CD8-positive, alpha-beta T cell (primary cell): ENCODE measurements at places on chromosomes 4 and X.

- DNase-seq = no peak
These were observed 54.4 kb upstream of the CLNK start for GRCh38 chr4:10738826-10739489.

DNA sequence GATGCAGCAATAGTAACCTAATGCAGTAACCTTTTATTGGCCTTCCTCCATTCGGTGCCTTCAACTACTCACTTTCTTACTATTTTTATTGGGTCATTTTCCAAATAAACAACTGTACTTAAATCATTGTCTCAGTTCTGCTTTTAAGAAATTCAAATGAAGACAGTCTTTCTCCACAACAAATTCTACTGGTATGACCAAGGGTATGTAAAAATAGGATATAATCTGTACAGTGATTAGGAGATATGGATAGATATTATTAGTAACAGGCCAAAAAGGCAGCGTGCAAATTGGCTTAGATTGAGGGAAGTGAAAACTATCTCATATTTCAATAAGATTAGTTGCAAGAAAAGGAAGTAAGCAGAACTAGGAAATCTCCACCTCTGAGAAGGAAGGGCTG, 177.4 kb upstream of the PPP1R2C start:
- no peak for DNase-seq

GRCh38 chr4:1305781-1306455, 16.2 kb downstream of the MAEA start:
- DNase-seq = peak; percentile 32

DNA sequence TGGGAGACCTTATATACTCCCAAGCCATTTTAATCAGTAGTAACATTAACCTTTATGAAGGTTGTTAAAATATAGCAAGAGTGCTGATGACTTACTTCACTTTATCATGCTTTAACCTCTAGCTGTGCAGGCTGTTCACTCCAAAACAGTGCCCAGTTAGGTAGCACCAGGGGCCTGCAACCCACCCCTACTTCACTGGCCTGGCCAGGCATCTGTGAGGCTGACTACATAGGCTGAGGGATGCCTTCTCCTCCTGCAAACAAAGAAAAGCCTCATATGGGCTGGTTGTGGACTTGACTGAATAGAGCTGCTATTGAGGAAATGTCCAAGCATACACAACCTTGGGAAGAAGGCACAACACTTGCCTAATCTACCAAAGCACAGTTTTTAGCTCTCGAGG, 172.8 kb downstream of the SHROOM3 start:
- no peak for DNase-seq

DNA sequence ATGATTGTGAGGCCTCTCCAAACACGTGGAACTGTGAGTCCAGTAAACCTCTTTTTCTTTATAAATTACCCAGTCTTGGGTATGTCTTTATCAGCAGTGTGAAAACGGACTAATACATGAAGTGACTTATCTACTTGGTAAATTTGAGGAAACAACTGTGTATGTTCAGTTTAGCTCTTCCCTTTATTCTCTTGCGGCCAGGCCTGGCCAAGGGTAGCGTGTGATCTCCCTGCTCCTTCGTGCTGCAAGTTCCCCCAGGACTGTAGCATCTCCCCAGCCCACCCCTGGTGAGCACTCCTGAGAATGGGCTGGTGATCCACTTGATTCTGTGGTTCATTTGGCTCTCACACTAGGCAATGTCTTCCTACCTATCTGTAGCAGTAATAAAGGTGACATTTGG, 53.2 kb upstream of the CHRNA9 start:
- DNase-seq = no peak

DNA sequence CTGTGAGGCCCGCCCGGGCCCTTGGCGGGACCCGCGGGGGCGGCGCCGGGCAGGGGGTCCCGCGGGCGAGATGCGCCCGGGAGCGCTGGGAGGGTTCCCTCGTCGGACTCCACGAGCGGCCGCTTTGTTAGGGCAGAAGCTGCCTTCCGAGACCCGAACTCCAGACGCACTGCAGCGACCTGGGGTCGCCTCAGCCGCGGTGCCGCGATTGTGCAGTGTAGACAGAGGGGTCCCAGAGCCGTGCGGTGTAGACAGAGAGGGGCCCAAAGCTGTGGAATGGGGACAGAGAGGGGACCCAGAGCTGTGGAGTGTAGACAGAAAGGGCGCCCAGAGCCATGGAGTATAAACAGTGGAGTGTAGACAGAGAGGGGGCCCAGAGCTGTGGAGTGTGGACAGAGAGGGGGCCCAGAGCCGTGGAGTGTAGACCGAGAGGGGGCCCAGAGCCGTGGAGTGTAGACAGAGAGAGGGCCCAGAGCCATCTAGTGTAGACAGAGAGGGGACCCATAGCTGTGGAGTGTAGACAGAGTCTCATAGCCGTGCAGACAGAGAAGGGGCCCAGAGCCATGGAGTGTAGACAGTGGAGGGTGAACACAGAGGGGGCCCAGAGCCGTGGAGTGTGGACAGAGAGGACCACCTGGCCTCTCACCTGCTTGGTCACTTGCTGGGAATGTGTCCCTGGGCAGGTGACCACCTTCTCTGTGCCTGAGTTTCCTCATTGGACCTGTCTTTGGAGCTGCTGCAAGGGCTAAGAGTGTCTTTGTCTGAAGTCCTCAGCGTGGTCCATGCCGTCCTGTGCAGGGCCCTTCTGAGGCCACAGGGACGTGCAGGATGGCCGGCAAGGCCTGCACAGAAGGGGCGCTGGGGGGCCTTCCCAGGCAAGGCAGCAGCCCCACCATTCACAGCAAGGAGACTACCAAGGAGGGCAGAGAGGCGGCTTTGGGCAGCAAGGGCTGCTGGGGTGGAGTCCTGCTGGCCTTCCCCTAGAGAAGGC, 875 bp downstream of the RGS12 start:
- DNase-seq = peak; percentile 24

DNA sequence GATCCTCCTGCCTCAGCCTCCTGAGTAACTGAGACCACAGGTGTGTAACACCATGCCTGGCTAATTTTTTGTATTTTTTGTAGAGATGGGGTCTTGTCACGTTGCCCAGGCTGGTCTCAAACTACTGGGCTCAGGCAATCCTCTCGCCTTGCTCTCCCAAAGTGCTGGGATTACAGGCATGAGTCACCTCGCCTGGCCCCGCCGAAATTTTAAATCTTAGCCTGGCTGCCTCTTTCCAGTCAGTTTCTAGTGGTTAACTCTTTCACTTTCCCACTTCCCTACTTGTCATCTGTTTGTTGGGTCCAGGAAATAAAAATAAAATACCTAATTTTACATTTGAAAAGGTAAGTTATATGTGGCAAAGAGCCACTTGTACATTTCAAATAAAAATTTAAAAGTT, 62.4 kb downstream of the TMEM165 start:
- DNase-seq = no peak

DNA sequence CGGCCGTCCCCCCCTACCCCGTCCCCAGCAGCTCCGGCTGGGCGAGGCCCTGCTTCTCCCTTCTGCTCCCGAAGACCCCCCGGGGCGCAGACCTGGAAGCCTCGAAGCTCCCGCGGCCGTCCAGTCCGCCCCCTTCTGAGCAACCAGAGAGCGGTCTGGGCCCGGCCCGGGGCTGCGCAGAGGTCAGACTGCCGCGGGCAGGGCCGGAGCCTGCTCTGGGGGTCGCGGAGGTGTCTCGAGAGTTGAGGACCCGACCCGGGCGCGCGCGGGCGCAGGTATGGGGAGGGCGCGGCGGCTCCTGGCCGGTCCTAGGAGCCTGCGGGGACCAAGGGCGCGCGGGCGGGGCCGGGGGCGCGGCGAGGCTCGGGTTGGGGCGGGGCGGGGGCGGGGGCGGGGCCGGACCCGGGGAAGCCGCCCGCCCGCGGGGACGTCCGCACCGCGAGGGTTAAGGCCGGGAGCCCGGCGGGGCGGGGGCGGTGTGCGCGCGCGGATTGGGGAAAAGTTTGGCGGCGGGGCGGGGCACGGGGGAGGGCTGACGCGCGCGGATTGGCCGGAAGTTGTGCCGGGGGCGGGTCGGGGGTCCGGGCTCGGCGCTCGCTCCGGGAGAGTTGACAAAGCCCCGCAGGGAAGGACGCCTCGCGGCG, at the start of gene FGFRL1:
Gene FGFRL1, plus strand, starts transcription at position 605 of the 644 bp plus-strand sequence. CDS start 860 bp downstream, outside the sequence.
- DNase-seq = peak; percentile 90

DNA sequence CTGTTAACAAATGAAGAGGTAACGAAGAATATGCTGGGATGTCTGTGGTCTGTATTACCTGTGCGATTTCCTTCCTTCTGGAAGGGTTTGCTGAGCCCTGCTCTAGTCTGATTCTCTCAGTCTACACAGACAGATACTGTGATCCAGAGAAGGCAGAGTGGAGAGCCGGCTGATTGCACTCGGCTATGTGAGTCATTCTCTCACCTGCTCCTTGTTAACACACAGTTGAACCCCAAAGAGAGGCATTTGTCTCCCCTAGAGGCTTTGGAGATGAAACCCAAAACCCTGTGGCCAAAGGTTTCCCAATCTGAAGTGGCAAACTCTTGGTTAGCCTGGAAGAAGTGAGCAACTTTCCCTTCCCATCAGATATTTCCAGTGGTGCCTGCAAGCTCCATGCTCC, 78.1 kb upstream of the GPC4 start:
- no peak for DNase-seq

DNA sequence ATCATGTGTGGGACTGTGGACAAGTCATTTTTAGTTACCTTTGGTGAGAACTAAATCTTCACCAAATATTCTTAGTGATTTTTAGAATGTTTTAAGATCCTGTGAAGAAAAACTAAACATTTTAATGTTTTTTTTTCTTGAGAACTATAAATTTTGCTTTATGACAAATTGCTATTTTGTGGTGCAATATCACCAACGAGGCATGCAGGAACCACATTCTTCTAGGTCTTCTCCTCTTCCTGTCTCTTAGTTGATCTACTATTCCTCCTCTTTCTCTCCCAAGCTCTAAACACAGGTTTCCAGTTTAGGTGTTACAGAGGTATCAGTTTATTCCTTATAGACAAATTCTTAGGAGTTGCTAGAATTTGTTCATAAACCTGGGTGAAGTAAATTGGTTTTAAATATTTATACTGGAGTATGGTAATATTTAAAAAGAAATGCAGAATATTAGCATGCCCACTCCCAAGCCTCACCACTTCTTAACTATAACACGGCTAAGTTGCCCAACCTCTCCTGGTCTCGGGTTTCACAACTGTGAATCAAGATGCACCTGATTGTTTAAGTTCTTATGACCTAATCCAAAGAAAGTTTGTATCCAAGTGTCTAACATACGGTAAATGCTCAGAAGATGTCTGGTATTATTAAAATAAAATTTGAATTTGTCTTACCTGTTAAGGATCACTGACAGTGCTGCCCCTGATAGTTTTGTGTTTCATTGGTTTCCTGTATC, 56.5 kb upstream of the CLNK start:
- DNase-seq = no peak

GRCh38 chrX:100353326-100353725, 56.7 kb downstream of the PCDH19 start:
- DNase-seq = no peak

DNA sequence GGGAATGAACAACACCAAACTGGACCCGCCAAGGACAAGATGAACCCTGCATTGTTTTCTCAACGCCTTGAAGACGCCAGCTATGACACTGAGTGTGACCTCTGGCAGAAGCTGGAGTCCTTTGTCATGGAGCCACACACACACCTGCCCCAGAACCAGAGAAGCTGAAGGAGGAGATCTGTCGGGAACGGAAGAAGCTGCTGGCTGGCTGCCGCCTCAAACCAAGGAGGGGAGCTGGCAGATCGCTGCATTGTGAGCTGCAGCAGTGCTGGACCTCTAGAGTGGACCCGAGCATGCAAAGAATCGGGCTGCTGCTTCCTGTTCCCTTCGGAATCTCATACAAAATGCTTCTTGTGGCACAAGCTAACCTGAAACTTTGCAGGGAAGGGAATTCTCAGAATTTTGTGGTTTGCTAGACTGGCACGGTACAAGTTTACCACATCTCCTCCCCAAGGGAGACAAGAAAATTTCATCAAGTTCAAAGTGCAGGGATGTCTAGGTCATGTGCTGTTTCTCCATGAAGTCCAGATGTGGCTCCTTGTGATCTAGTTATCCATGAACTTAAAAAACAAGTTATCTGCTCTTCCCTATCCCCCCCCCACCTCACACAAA, 23.4 kb upstream of the GLRB start:
- DNase-seq = no peak

DNA sequence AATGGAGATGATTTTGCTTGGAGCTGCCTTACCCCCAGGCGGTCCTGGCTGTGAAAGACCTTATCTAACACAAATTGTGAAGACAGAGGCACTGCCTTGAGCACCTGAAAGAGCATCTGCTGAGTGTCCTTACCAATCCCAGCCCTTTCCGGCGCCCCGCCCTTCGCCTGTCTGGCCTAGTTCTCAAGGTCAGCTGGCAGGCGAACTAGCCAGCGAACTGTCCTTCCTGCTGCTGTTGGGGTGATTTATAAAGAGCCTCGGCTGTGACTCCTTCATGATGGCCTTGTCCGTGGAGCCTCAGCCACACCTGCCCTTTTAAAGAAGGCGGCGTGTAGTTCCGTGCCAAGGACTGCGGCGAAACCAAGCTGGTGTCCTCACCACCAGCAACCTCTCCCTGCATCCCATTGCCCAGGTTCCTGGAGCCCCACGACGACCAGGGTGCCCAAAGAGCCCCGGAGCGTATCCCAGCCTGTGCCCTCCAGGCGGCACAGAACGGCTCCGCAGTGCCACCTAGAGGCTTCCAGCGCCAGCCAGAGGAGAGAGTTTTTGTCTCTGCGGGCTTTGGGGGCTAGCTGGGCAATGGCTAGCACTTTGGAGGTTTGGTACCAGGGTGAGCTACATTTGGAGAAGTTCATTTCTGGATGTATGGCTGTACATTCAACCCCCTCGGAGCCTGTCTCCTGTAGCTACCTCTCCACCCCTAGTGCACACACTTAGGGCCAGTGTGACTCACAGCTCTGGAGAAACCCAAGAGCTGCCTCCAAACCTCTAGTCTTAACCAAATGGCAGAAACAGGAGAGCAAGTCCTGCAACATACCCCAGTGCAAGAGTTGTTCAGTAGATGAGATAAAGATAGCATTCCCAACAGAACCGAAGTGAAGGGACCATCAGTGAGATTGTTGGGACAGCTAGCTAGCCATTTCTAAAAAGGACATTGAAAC, 36.8 kb upstream of the VMA21 start:
- DNase-seq = peak; percentile 35

- DNase-seq = no peak
These were observed 931.0 kb upstream of the INTU start for GRCh38 chr4:126701756-126702155.

- DNase-seq = no peak
These were observed 5.6 kb downstream of the MAOA start for GRCh38 chrX:43661521-43662240.

DNA sequence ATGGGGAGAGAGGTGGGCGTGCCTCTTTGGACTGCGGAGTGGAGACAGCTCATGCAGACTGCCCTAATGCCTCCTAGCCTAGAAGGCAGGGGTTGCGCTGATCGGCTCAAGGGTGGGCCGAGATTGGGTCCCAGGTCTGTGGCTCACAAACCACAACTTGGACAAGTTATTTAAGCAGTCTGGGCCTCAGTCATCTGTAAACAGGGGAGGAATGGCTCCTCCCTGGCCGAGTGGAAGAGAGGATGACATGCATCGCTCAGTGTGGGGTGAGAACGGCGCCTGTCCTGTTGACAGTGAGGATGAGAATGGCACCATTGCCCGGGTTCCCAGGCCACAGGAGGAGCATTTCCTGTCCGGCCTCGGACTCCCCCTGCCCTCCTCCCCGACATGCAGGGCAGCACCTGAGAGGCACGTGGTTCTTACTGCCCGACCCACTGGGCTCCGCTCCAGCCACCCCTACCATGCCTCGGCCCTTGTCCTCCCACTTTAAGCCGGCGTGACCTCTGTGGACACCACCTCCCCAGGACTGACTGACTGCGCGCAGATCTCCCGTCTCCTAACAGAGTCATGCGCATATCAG, 40.3 kb upstream of the GRPEL1 start:
- DNase-seq = no peak
